ENCODE measurements at places on chromosomes 6 and 20.
A peak's percentile ranks its signal among the peaks of the same experiment; 100 is the strongest.

- no peak for DNase-seq
These were observed 75.2 kb downstream of the BACH2 start for GRCh38 chr6:90221403-90221802.

DNA sequence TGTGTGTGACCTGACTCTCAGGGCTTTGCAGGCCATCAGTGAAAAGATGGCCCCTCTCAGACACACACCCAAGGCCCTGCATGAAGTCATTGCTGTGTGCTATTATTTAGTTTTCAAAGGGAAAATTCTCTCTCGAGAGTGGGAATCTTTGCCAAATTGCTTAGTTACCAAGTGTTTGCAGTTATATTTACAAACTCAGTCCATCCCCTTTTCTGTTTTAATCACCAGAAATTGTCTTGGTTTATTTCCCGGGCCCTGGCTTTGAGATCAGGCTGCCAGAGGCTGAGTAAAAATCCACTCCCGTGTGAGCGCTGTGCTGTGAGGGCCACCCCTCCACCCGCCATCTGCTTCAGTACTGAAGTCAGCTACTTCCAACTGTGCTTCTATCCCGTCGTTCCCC, 163.1 kb downstream of the SOD2 start:
- DNase-seq, result no peak

- no peak for DNase-seq
These were observed 219.8 kb downstream of the TMEM200A start for GRCh38 chr6:130585587-130585986.

DNA sequence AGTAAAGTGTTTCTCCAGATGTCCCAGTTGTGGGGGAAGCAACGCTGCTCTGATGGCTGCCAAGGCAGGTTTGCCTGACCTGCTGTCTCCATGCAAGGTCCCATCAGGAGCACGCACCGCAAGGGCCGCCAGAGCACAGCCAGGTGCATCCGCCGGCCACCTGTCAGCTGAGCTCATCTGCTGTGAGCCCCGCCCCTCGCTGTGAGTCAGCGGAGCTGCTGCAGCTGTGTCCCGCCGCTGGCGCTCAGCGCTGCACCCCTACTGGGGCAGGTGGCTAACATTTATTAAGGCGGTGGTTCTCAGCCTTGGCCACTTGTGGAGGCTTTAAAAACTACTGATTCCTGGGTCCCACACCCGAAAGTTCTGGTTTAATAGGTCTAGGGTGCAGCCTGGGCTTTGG, 225.7 kb downstream of the UST start:
- peak; percentile 78 for DNase-seq

DNA sequence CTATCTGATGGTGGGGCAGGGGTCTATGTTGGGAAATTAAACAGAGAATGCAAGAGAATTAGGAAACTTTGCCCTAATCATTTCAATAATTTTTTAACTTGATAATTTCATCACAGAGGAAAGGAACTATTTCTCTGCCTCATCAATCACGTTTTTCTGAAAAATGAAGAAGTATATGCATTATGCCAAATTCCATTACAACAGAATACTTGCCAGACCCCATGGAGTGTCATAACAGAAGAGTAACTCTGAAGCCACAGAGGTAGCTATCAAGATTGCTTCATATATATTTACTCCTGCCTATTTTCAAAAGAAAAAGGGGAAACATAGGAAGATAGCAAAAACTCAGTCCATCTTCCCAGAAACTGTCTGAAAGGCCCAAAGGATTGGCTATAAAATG, 5.7 kb upstream of the USP49 start:
- no peak for DNase-seq

GRCh38 chr6:21802175-21802822, 208.7 kb downstream of the SOX4 start:
- peak; percentile 35 for DNase-seq

GRCh38 chr6:154919806-154920205, 75.3 kb upstream of the TIAM2 start:
- no peak for DNase-seq

- no peak for DNase-seq
These were observed 45.0 kb downstream of the ELMO2 start for GRCh38 chr20:46361381-46361780.

GRCh38 chr20:31839782-31840487, 5.5 kb downstream of the FOXS1 start:
- DNase-seq, result no peak

- no peak for DNase-seq
These were observed 128.3 kb downstream of the FOXA2 start for GRCh38 chr20:22456109-22456508.
